ENCODE measurements at places on chromosomes 4 and X.

GRCh38 chr4:6541789-6542188 is 33.2 kb upstream of the MAN2B2 start:
- DNase-seq, result no peak

- DNase-seq, result no peak
Observed at GRCh38 chr4:68732653-68733466, 62.4 kb upstream of the UGT2B15 start.

DNA sequence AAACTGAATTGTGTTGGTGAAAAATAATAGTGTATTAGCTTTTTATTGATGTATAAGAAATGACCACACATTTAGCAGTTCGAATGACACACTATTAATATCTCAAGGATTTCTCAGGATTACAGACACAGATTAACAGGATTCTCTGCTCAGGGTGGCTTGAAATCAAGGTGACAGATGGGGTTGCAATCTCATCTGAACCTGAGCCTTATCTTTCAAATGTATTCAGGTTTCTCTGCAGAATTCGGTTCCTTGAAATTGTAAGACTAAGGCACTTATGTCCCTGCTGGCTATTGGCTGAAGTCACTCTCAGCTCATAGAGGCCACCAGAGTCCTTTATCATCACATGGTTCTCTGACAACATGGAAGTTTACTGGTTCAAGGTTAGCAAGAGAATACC is 1780.1 kb downstream of the ARAP2 start:
- DNase-seq, result no peak

GRCh38 chr4:182585321-182585720 is 331.9 kb downstream of the DCTD start:
- DNase-seq, result no peak
